NCI-H2081 treated with DMSO at 0.1 percent for 48 hours (cell line): ENCODE measurements at places on chromosomes 3 and 15.

- DNase-seq = no peak
These were observed 39.6 kb downstream of the SEMA6D start for GRCh38 chr15:47756872-47757271.

DNA sequence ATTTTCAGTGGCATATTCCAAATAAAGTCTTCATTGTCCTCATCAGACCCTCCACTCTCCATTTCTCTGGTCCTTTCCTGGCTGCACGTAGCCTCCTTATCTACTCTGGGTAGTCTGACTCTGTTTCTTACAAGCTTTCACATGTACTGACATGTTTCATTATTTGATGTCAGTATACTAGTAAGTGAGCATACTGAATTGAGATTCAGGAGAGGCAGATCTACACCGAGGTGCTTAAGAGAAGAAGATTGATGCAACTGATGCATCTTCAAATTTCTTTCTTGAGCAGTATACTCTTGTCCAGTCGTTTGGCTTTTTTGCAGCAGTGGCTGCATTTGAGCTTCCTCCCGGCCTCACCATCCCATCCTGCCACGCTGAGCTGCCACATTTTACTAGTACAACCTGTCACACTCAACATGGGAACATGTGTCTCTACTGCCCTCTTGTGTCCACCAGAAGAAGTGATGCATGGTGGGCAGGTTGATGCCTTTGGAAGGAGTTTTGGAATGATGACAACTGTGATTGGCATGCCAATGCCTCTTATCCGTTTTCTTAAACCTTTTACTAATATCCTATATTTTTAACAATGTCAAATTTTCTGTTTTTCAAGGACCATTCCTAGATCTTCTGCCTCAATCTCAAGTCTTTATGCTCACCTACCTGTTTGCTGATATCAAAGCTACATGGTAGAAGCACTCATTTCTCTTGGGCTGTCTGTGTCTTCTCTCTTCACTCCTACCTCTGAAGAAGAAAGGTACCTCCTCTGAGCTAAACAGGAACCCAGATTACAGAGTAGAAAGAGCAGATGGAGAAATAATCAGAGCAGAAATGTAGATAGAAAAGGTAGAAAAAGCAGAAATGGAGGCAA, 38.7 kb downstream of the GUCA1C start:
- DNase-seq = no peak

DNA sequence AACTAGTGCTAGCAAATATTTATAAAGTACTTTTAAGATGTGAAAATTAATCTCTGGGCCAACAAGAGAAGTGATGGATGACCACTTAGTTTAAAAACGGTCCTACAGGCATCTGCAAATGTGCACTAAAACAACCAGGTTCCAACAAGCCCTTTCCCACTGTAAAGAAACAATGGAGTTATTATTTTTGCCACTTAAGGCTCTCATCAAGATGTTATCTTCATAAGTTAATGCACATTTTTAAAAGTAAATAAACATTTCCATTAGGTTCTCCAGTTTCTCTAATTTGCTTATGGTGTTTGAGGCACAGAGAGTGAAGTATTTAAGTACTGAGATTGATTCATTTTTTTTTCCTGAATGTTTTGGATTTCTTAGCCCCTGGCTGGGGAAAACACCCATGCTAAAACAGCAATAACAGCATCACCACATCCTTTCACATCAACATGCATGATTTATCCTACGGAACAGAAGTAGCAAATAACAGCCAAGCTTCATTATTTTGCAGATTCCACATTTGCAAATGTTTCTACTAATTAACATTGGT, 20.8 kb downstream of the ABI3BP start:
- DNase-seq = no peak

- DNase-seq = no peak
These were observed 252.4 kb upstream of the UBE2E1 start for GRCh38 chr3:23553353-23553752.

DNA sequence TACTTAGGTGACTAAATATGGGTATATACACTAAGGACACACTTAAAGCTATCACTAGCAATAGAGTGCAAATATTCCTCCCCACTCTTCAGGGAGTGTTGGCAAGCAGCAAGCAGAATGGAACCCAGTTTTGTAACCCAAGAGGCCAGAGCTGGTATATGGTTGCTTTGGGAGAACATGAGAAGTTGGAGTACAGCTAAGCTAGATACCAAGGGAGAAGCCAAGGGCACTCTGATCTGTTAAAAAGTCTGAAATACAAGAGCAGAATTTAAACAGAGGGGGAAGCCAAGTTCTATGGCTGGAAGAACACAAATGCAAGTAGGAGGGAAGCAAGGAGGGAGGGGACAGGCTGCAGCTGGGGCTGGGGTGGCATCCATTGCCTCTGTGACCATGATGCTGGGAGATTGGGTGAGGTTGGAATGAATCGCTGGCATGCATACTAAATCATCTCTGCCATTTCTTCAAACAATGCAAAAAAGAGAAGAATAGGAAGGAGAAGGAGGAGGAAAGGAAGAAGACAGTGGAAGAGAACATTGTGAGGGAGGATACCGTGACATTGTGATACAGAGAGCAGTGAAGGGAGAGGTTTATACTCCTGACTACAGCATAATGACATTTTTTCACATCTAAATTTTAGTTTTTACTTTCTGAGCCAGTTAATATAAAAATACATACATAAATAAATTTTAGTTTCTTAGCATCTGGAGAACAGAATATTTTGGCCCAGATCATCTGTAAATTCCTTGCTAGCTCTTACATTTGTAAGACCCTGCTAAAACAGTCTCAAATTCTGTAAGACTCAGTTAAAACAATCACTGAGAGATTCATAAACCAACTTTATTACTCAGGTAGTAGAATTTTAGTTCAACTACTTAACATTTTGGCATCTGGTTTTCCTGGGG, 9.0 kb upstream of the ANXA2 start:
- no peak for DNase-seq
